Myometrial cell (primary cell): ENCODE measurements at places on chromosomes 4 and X. TPM values are rescaled to one million over a fixed set of nuclear protein-coding genes. Genes with fewer than 3 reads are reported as not detected.

SYTL5 gene
- under 0.01 TPM in 1 of 2 replicates, not detected in the other for total RNA-seq

OTUD5 gene
- total RNA-seq, result 39.2 and 48.0 TPM in 2 replicates

COX7B2 gene
- total RNA-seq, result not detected in 2 replicates

ENAM gene
- total RNA-seq, result under 0.01 TPM in 2 replicates

GAK gene
- total RNA-seq, result 75.2 and 76.4 TPM in 2 replicates

XKRX gene
- not detected in 2 replicates for total RNA-seq

CSAG2 gene
- not detected in 2 replicates for total RNA-seq

FOXP3 gene
- not detected in 2 replicates for total RNA-seq

CFAP99 gene
- not detected in 2 replicates for total RNA-seq

CSAG1 gene
- not detected in 2 replicates for total RNA-seq

SPRY1 gene
- total RNA-seq, result 7.8 and 9.9 TPM in 2 replicates

CT55 gene
- total RNA-seq, result not detected in 2 replicates

CRLF2 gene
- total RNA-seq, result not detected in 2 replicates

SOWAHB gene
- total RNA-seq, result not detected in 2 replicates

F9 gene
- not detected in 2 replicates for total RNA-seq

DNAAF6 gene
- total RNA-seq, result not detected in 2 replicates

ZXDA gene
- 1.7 and 1.9 TPM in 2 replicates for total RNA-seq

NSG1 gene
- total RNA-seq, result 0.35 and 0.58 TPM in 2 replicates

GYG2 gene
- total RNA-seq, result 2.1 and 8.1 TPM in 2 replicates

SLC9B1 gene
- total RNA-seq, result 0.29 TPM in 1 of 2 replicates, not detected in the other

UGT2A1 gene
- not detected in 2 replicates for total RNA-seq
